ENCODE measurements at places on chromosomes 2 and 18.
A peak's percentile ranks its signal among the peaks of the same experiment; 100 is the strongest.

DNA sequence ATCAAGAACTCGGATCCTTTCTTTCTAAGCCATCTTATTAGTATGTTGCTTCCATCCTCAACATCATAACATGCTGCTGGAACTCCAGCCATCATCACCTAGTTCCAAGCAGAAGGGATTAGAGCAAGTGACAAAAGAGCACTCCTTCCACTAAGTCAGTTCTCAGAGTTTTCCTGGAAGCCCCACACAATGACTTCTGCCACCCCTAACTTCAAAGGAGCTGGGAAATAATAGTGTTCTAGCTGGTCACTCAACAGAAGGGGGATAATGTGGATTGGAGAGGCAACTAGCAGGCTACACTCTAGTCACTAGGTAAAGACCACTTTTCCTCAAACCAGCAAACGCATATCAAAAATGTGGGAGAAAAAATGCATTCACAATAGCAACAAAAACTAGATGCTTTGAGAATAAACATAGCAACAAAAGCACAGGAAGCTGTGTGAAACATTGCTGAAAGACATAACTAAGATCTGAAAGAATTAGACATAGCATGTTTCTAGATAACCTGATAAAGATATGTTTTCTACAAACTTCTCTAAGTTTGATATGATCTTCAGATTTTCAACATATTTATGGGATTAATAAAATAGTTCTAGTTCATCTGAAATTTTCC is 39.5 kb downstream of the COX7A2L start:
- DNase-seq = no peak

DNA sequence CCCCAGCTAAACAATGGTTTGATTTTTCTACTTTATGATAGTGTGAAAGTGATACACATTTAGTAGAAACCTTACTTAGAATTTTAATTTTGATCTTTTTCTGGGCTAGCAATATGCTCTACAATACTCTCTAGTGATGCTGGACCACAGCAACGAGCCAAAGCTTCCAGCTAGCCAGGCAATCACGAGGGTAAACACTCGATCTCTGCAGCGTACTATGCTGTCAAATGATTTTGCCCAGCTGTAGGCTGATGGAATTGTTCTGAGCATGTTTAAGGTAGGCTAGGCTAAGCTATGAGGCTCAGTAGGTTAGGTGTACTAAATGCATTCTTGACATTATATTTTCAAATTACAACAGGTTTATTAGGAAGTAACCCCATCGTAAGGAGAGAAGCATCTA is 207.5 kb downstream of the LRRTM4 start:
- no peak for DNase-seq

- DNase-seq = no peak
Measured at GRCh38 chr18:36522509-36522908, 225.0 kb downstream of the FHOD3 start.

DNA sequence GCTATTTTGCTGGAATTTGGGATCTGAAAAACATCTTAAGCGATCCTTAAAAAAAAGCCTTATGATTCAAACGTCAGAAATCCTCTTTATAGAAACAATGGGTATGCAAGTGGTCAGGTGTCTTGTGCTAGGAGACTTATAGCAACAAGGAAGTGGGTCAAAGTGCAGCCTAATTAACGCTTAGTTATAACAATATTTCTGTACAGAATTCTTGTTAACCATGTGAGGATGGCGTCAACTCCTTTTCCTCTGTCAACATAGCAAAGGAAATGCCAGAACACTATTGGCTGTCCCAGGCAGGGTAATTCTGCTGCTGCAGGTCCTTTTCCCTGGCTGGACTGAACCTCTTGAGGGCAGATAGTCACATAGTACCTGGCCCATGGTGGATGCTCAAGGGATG is 189.4 kb downstream of the MSH2 start:
- DNase-seq = no peak

- peak; percentile 54 for DNase-seq
Measured at GRCh38 chr2:119112770-119113488, 45.6 kb downstream of the C1QL2 start.

DNA sequence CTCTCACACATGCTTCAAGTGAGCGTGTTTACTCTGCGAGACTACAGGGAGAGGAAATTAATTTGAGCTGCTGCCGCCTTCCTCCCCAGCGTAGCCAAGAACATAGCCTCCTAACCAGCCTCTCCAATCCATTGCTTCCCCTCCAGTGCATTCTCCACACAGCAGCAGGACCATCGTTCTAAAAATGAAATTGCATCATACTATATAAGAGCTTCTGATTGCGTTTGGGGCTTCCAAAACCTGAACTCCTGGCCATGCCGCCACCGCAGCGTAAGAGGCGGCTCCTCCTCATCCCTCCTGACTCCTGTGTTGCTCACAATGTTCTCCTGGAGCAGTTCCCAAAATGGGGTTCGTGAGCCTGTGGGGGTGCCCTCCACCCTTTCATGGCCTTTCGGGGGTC is 142.1 kb downstream of the MYT1L start:
- DNase-seq = no peak

- DNase-seq = no peak
Measured at GRCh38 chr18:34128436-34128835, 96.3 kb downstream of the NOL4 start.

- no peak for DNase-seq
Measured at GRCh38 chr18:78915446-78916008, 64.1 kb upstream of the SALL3 start.

DNA sequence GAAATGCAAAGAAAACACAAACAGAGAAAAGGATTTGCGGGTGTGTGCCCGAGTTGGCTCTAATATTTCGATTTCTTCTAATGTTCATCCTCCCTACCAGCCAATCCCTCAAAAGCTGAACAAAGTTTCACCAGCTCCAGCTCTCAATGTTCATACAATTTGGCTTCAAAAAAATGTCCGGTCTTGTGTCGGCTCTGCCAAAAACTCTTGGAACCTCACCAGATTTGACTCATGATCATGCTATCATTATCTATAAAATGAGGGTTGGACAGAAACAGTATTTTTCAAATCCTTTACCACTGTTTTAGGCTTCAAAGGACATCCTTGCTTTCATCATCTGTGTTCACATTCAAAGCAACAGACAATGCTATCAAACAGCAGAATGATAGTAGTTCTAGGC is 88.2 kb downstream of the CRACDL start:
- no peak for DNase-seq

DNA sequence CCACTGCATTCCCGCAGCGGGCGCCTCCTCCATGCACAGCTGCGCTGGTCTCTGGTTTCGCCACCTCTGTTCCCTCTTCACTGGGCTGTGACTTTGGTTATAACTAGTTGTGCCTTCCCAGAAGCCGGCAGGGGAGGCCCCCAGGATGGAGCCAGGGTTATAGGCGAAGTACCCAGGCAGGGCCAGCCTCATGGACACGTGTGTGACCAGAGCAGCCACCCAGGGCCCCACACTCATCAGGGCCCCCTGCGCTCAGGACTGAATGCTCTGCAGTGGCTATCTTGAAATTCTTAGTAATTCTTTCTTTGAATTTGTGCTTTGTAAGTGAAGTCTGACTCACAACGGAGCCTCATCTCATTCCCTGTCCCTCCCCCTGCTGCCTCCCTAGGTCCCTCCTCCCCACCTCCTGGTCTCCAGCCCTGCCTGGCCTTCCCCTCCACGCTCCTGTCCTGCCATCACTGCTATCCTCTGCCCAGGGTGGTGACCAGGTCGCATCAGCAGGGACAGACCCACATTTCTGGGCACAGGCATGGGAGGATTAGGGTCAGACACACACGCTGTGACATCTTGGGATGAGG is 38.1 kb upstream of the LBH start:
- no peak for DNase-seq

DNA sequence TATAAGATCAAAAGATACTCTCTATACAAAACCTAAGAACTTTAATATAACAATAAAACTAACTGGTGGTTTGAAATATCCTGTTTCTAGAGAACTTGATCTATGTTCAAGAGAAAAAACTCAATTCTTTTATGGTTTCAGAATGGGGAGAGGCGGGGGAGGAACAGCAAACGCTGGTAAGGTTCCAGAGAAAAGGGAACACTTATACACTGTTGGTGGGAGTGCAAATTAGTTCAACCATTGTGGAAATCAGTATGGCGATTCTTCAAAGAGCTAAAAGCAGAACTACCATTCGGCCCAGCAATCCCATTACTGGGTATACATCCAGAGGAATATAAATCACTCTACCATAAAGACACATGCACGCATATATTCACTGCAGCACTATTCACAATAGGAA is 17.2 kb downstream of the FAM98A start:
- DNase-seq = no peak

GRCh38 chr2:157339965-157340655 is 14.5 kb upstream of the ERMN start:
- no peak for DNase-seq

- DNase-seq = no peak
Measured at GRCh38 chr2:32884346-32884745, 62.4 kb upstream of the LTBP1 start.

DNA sequence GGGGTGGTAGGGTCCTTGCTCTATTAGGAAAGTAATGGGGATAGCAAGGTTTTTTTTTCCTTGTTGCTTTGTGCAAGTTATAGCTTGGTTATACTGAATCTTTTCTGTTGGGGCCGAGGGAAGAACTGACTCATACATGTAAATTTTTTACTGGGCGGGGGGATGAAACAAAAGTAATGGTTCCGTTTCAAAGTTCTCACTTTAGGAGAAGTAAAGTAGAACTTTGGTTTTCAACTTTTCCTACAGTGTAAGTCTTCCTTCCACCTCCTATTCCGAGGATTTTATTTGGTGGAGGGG is 1.1 kb downstream of the AFTPH start:
- DNase-seq = no peak

DNA sequence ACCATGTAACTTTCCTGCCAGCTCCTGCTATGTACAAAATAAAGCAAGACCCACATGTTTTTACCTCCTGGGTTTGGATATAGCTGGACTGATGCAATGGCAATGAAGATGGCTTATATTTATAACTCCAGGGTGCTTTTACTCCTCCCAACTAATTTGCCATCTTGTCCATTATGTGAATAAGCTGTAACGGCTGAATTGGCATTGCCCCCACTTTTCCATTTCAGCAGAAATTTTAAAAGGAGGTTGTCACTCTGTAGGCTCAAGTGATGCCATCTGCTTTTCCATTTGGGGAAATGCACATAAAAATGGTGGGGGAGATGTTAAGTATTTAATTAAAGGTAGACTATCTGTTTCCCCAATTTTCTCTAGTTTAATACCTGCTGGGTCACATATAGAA is 345.5 kb downstream of the ERBB4 start:
- no peak for DNase-seq

DNA sequence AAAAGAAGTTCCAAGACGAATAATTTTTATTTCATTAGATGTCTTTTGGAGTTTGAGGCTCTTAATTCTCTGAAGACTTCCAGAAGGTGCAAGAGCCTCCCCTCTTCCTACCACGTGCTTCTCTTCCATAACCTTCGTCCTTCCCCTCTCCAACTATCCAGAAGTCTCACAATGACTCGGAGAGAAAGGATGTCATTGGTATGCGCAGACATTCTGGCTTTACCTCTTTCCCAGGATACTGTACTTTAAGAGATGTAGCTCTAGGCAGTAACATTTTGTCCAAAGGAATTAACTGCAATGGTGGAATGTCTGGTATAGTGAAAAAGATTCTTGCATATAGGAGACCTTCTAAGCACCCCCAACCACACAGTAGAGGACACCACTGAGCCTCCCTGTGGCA is 249.0 kb upstream of the OSR1 start:
- DNase-seq = no peak

GRCh38 chr18:3120356-3120755 is 99.4 kb downstream of the MYOM1 start:
- DNase-seq = no peak

GRCh38 chr2:228798458-228799207 is 472.5 kb downstream of the PID1 start:
- no peak for DNase-seq

- no peak for DNase-seq
Measured at GRCh38 chr2:64015898-64016297, 3.3 kb downstream of the VPS54 start.

DNA sequence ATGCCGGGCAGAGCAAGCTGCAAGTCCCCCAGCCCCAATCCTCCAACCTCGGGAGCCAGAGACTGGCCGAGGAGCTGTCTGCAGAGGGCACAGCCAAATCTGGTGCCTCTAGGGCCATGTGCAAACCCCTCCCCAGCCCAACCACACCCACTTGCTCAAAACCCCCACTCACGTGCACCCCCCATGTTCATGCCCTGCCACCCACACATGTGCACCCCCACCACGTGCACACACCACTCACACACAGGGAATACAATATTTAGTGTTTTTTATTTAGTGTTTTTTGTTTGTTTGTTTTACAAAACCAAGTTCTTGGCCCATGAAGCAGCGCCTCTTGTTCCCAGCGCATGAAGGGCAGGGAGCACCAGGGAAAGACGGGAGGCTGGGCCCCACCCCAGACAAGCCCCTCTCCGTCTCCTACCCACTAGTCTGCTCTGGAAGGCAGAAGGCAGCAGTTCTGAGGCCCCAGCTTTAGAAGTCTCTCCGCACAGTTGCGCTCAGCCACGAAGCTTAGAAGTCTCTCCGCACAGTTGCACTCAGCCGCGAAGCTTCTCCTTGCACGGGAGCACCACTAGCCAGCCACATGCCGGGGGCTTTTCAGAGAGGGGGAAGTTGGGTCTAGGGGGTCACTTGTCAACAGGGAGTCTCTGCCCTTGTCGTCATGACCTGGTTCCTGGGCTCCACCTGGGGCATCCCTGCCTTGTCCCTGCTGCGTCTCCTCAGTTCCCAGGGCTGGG is 276.1 kb upstream of the HDAC4 start:
- peak; percentile 70 for DNase-seq

GRCh38 chr18:60018618-60019462 is 119.0 kb downstream of the PMAIP1 start:
- no peak for DNase-seq

GRCh38 chr18:35584735-35585134 is 3.2 kb downstream of the GALNT1 start:
- no peak for DNase-seq

- DNase-seq = no peak
Measured at GRCh38 chr2:150617351-150617978, 130.0 kb upstream of the RND3 start.

- DNase-seq = no peak
Measured at GRCh38 chr2:190571686-190572085, 37.2 kb upstream of the NEMP2 start.

- DNase-seq = no peak
Measured at GRCh38 chr2:12034382-12034781, 287.9 kb downstream of the LPIN1 start.

DNA sequence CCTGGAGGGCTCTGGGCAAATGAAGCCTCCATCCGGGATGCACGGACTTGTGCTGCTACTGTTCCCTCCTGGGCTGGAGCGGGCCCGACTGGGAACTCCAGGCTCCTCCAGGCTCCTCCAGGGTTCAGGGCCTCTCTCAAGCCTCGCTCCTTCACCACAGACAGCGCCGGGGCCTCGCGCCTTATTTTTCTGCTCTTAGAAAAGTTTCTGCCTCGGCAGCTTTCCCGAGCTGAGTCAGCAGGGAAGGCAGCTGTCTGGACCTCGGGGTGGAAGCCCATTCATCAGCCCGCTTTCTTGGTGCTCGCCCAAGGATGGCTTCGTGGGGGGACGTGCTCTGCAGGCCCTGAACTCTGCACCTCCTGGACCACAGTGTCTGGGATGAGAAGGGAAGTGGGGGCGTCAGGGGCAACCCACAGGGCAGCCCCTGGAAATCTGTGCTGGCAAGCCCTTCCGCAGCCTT is 12.9 kb upstream of the TEX51 start:
- DNase-seq = peak; percentile 83

- no peak for DNase-seq
Measured at GRCh38 chr18:61817086-61817485, 75.7 kb downstream of the RNF152 start.

Data from osteocyte (in vitro differentiated cells).